ENCODE measurements at places on chromosomes 7 and 10.

DNA sequence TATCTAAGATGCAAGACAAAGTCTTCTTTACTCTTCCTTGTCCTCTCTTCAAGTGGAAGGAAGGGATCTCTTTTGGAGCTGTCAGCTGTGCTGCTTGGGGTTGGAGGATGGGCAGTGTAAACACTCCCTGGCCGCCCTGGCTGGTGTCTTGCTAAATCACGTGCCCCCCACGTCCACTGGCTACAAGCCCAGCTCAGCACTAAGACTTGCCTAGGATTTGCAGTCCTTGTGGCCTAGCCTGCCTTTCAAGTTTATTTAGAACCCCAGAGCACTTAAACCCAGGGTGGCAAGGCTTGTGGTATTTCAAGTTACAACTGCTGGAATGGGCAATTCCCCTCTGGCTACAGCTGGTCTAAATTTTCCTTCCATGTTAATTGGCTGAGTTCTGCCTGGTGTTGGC is 272.4 kb upstream of the MYO3A start:
- DNase-seq: no peak

DNA sequence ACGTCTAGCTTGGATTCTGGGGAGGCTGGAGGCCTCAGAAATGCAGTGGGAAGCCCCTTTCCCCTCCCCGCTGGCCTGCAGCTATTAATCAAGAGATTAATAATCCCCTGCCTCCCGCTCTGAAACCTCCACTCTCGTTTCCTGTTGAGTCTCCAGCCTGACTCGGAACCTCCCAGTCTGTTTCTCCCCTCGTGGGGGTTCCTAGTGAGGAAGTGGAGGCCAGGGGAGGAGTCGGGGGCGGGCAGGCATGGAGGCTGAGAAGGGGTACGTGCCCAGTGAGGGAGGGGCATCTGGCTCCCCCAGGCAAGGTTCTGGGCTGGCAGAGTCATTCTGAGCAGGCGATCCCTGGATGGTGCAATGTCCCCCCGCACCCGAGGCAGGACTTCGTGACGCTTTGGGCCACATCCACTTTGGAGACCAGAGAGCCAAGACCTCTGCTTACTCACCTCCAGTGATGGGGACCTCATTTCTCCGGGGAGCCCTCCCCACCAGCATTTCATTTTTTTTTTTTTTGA is 73.6 kb downstream of the COL26A1 start:
- no peak for DNase-seq

- DNase-seq: no peak
These were observed 151.3 kb downstream of the GALNT11 start for GRCh38 chr7:152176797-152177196.

DNA sequence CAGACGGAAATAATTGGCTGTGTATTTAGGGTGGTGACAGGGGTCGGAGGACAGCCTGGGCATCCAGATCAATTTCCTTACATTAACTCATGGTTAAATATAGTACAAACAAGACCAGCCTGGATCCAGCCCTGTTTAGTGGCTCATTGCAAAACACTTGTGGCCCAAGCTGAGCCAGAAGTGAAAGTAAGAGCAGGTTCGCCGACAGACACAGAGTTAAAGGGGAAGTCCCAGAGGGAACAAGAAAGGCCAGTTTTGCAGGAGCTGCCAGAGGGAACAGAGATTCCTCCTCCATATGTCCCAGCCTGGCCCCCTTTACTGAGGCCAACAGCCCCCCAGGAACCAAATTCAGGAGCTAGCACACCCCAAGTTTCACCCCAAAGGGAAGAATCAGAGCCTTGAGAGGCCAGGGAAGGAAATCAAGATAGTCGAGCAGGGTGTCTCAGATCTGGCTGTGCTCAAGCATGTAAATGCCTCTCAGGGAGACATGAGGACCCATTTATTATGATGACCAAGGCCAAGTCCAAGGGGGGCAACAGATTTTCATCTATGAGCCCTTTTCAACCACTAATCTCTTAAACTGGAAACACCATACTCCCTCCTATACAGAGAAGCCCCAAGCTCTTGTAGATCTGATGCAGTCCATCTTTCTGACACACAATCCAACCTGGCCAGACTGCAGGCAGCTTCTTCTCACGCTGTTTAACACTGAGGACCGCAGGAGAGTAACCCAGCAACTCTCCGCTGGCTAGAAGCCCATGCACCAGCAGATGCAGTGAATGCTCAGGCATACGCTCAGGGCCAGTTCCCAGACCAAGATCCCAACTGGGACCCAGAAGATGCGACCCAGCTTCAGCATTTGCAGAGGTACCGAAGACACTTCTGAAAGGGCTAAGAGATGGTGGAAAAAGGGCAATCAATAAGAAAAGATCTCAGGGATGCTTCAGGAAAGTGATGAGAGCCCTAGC is 15.9 kb upstream of the ADCK2 start:
- DNase-seq: peak; percentile 32

- no peak for DNase-seq
These were observed 29.2 kb upstream of the APBB1IP start for GRCh38 chr10:26408858-26409494.

DNA sequence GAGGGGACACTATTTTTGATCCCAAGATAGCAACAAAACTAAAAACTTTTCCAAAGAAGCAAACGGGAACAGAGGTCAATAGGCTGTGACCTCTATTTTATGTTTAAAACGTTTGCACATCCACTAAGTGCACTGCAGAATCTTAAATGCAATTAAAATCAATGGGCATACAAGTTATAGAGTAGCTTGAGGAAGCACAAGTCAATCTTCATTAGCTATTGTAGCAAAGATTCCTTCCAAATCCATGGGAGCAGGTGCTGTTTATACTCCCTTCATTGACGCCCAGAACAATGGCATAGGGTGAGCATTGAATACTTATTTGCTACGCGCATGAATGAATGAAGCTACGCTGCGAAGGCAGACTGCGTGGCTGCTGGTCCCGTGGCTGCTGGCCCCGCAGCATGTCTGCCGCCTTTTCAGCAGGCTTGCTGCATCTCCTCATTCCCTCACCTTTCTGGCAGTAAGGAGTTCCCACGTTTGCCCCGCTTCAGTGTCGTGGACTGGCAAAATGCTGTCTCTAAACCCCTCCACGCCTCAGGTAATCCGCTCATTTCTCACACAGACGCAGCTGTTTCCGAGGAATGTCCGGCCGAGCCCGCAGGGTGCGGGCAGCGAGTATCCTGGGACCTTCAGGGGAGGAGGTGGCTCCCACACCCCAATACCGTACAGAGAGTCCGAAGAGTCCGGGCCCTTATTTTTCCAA is 754 bp upstream of the PHYHIPL start:
- no peak for DNase-seq

DNA sequence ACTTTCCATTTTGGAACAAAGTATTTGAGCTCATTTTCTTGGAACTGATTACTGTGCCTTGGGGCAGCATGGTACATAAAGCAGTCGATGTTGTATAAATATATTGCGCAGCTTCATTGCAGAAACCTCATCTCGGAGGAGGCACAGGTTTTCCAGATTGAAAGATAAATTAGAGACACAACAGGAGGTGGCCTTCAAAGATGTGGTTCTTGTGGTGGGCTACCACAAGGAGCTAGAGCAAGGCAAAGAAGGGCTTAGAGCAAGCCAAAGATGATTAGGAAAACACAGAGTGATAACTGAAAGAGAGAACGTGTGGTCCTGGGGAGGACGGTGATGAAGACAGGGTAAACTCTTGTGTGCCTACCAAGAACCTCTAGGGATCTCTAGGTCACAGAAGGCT is 169.1 kb upstream of the TNS3 start:
- no peak for DNase-seq

All from CD4-positive, alpha-beta T cell treated with Interleukin-12 subunit alpha and Interleukin-12 subunit beta, for 1 hour (primary cell).